Posterior cingulate gyrus (tissue), 11 donors: ENCODE measurements at places on chromosomes 5 and 9.

DNA sequence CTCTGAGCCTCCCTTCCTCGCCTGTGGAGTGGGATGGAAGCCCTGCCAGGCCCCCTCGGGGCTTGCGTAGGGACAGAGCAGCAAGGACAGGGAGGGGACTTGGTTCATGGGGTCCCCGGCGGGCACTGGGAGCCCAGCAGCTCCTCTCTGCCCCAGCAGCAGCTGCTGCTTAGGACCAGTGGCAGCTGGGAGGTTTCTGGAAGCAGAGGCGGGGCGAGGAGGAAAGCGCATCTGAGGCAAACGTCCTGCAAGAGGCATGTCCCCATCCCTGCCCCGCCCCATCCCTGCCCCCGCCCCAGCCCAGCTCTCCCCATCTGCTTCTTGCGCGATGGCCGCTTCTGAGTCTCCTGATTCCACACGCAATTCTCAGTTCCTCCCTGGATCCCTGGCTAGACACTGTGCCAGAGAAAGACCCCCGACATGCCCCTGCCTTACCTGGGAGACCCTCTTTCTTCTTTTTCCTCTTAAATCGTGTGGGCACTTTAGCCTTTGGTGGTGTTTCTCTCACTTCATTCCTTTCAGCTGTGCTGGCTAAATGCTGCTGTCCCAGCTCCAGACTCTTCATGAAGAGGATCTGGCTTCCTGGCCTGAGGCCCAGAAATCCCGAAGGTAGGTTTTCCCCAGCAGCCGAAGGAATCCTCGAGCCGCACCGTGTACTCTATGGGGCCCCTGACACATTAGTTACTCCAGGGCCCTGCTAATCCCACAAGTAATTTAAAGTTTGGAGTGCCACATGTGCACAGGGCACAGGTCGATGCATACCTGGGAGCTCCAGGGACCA is 4.4 kb upstream of the OR2S2 start:
- no peak for DNase-seq

DNA sequence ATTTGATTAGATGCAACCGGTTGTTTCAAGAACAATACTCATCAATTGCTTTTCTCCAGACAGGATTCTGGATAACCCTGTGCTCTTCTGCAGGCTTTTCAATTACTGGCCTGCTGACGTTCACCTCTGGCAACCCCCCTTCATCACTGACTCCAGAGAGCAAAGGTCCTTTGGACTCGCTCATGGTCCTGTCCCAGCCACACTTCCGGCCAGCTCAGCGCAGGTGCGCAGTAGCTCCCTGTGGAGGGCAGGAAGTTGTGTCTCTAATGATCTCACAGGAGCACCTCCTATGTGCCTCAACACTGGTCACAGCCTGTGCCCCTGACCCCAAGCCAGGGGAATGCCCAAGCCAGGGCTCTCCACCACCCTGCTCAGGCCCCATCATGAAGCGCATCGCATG is 44.0 kb downstream of the OLFM1 start:
- no peak for DNase-seq

GRCh38 chr5:100889896-100890295 is 13.2 kb downstream of the ST8SIA4 start:
- no peak for DNase-seq

GRCh38 chr5:118314931-118315330 is 673.4 kb downstream of the DTWD2 start:
- no peak for DNase-seq

DNA sequence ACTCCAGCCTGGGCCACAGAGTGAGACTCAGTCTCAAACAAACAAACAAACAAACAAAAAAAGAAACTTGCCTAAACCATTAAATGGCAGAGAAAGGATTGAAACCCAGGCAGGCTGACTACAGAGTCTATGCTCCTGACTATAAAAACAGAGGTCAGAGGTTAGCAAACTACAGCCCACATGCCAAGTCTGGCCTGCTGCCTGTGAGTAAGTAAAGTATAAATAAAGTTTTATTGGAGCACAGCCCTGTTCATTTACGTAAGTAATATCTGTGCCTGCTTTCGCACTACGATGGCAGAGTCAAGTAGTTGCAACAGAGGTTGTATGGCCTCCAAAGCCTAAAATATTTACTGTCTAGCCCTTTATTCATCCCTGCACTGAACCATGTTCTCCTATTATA is 11.6 kb downstream of the POLR1E start:
- DNase-seq, result no peak

DNA sequence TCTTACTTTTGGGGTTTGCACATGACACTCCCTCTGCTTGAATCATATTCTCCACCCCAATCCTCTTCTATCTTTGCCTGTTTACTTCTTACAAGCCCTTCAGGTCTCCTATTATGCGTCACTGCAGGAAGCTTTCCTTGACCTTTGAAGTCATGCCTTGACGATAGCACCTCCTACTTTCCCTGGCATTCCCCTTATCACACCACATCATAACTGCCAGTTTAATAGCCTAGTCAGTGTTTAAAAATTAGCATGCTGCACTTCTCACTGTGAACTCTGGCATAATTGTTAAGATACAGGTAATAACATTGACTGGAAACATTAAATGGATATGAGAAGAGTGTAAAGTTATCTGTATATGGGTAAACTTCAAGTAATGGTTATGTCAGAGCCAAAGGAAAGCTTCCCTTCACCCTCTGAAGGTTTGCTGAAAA is 37.1 kb upstream of the CEP120 start:
- no peak for DNase-seq

DNA sequence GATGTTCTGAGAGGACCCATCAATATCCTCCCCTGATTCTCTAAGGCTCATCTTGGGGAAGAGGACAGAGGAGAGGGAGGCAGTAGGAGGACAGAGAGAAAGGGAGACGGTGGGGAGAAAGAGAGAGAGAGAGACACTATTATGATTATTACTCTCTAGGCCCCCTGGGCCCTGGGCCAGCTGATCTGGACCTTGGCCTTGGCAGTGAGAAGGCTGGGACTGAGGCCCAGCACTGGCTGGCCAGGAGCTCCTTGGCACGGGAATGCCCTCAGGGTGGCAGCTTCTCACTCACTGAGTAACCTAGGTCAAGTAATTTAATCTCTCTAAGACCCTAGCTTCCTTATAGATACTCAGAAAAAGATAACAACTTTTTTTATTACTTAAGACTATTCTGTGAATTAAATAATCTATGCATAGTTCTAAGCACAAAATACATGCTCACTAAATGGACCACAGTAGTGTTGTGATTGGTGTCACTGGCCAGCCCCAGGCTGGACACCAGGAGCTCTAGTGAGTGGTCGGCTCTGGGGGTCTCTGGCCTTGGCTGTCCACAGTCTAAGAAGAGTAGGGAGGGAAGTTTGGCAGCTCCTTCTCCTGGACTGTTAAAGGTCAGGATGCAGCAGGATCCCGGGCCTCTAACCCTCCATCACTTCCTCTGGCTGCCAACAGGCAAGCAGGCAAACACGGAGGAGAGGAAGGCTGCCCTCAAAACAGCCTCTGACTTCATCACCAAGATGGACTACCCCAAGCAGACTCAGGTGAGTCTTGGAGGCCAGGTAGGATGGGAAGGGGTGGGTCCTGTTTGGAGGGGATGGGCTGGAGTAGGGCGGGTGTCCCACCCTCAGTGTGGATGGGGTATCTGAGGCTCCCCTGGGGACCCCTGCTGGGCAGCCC is 50.0 kb downstream of the GSN start:
- DNase-seq, result no peak

GRCh38 chr5:133284306-133284705 is 232.5 kb downstream of the HSPA4 start:
- DNase-seq, result no peak

- no peak for DNase-seq
Observed at GRCh38 chr5:127957701-127958239, 125.8 kb upstream of the SLC12A2 start.

GRCh38 chr9:104971511-104971910 is 43.6 kb upstream of the ABCA1 start:
- DNase-seq, result no peak

DNA sequence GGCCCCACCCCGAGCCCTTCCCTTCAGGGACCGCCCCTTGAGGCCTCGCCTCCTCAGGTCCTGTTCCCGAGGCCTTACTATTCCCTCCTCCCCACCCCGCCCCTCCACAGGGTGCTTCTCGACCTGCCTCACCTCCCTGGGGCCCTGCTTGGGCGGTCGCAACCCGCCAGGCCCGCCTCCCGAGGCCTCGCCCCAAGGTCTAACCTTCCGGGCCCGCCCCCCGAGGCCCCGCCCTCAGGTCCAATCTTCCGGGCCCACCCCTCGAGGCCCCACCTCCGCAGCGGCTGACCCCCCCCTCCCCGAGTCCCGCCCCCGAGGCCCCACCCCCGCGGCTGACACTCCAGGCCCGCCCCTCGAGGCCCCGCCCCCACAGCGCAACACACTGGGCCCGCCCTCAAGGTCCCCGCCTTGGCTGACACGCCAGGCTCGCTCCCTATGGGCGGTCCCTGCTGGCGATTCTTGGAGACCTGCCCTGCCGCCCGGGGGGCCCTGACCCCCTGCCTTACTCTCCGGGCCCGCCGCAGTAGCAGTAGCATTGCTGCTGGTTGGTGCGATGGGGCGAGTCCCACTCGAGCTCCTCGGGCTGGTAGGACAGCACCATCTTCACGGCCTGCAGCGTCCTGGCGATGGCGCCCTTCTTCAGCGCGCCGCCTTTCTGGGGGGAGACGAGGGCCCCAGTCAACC is 8.2 kb downstream of the PHF19 start:
- DNase-seq, result peak; percentile 75

DNA sequence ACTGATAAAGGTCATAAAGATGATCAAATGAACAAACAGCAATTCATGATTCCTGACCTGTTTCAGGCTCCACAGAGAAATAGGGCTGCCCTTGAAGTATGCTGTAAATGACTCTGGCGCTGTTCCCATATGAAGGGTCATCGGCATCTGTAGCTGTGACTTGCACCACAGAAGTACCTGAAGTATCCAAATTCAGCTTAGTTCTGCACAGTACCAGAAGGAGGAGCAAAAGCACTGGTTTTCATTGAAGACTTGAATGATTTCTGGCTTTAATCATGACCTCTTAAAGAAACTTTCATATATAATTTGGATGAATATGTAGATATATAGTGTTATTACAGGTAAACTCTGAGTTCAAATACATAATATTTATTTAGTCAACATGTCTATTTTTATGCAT is 109.1 kb downstream of the CDH10 start:
- DNase-seq, result no peak

GRCh38 chr9:116304761-116305160 is 151.2 kb downstream of the PAPPA start:
- DNase-seq, result no peak

GRCh38 chr5:76971511-76971910 is 18.7 kb downstream of the CRHBP start:
- no peak for DNase-seq

GRCh38 chr5:89270901-89271300 is 387.9 kb upstream of the MEF2C start:
- no peak for DNase-seq

DNA sequence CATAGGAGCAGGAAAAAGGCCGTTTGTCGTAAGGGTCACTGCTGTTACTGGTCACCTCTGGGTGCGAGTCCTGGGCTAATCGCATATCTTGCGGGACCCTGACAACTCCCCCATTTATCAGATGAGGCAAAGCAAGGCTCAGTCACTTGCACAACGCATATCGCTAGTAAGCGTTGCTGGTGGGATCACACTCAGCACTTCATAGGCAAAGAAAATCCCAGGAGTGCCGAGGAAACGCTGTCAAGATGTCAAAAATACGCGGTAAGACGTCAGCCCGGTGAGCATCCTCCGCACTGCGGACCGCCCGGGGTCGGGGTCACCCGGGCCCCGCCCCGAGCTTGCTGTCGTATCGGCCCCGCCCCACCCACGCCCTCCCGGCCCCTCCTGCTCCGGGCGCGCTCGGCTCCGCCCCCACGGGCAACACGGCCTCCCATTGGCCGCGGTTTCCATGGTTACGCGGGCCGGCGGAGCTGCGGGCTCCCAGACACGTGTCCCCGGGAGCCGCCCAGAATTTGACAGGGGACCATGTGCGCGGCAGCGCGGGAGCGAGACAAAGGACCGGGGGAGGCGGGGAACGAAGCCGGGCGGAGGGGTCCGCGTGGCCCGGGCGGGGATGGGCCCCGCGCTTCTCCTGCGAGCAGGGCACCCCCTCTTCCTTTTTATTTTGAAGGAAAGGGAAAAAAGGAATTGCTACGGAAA is 80.2 kb upstream of the IER5L start:
- peak; percentile 81 for DNase-seq

DNA sequence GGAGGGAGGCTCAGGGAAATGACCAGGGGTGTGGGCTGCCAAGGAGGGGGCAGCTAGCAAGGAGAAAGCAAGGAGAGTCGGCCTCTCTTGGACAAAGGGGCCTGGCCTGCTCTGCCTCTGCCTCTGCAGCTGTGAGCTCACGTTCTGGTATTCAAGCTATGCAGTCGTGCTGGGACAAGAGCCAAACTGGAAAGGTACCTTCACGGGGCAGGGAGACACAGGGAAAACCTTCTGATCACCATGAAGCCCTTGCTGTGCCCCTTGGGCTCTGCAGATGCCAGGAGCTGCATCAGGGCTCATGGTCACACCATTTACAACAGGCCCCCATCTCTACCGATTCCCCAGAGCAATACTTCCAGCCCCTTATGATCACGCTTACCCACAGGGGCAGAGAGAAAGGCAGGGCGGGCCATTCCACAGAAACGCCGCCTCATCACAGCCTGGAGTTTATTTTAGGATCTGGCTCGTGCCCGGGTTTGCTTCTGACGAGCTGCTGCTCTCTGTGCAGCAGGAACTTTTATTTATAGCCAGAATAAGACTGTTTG is 63.2 kb downstream of the PRRT1B start:
- DNase-seq, result no peak

DNA sequence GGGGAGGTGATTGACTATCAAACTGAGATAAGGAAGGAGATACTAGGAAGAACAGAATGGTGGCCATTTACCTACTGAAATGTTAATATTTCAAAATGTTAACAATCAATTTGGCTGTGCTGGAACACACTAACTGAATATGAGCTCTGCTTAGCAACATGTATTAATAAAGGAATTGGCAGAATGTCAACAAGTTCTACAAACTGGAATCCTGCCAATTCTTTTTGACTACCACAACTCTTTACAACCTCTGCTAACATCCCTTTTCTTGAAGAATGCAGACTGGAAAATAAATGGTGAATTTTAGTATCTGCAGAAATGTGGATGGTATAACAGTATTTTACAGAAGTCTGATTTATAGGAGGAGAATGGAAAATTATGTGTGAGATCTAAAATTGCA is 446.4 kb downstream of the ISL1 start:
- DNase-seq, result no peak

- DNase-seq, result no peak
Observed at GRCh38 chr9:89825669-89826068, 220.9 kb downstream of the GADD45G start.

- DNase-seq, result no peak
Observed at GRCh38 chr9:123059472-123060220, 26.2 kb downstream of the GPR21 start.

DNA sequence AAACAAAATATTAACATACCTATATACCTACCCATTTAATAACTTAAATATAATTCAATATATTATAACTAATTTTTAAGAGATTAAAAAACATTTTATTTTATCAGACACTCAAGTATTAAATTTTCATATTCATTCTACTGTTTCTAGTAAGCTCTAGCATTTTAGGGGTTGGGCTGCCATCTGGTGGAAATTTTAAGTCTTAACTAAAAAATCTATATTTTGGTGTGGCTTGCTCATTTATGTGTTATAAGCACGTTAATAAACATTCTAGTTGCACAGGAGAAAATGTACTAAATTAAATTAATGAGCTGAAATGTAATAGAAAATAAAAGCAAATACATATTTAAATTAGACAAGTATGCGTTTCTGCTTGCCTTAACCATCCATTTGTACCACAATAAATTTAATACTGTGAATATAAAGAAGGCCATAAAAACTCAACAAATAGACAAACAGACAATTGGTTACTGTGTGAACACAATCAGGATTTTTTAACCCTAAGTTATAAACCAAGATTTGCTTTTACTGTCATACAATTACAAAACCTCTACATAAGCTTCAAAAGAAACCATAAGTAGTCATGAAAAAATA is 1728.3 kb upstream of the CDH9 start:
- no peak for DNase-seq
